ENCODE measurements at places on chromosomes 11 and 22.

- DNase-seq, result no peak
Measured at GRCh38 chr11:118087931-118088330, 1.2 kb upstream of the SMIM35 start.

- DNase-seq, result no peak
Measured at GRCh38 chr22:37775785-37776638, 31.7 kb upstream of the GCAT start.

GRCh38 chr22:31567702-31568101, 71.4 kb downstream of the SFI1 start:
- DNase-seq, result no peak

- no peak for DNase-seq
Measured at GRCh38 chr11:19080579-19080993, 20.1 kb upstream of the MRGPRX2 start.

- no peak for DNase-seq
Measured at GRCh38 chr22:50115693-50116092, 25.9 kb downstream of the MOV10L1 start.

DNA sequence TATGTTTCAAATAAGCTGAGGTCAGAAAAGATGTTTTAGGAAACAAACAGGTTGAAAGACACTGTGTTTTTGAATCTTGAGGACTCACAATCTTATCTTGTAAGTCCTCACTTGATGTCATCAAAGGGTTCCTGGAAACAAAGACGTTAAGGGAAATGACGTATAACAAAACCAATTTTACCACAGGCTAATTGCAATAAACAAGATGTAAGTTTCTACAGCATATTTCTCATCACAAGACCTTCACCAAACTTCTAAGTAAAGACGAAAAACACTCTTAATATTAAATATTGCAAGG, 433.5 kb upstream of the FAT3 start:
- no peak for DNase-seq

DNA sequence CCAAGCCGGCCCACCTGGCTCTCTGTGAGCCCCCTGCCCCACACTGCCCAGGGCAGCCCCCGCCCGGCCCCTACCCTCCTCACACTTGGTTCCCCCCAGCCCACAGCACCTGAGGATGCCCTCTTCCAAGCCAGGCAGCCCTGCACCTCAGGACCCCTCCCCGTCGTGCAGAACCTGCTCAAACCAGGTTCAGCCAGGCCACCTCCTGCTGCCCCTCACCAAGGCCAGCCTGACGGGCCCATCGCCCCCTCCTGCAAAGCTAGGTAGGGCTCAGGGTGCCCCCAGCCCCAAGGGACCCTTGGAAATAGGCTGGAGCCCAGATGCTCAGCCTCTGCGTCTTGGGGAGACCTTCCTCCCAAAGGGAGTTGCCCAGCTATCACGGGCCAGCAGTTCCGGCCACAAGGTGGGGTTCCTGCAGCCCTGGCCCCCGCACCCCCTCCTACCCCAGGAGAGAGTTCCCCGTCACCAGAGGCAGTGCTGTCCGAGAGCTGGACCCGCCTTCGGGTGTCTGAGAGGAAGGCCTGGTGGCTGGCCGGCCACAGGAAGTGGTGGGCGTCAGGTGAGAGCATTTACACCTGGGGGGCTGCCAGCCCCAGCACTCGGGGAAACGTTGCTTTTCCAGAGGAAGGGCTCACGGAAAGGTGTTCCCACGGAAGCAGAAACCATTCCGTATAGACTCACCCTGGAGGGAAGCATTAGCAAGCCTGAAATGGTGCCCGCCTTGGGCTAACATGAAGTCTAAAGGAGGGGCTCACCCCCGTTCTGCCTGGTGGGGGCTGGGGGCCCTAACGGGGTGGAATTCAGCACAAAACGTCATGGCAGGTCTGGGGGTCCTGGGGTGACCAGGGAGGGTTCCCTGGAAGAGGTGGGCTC, 3.2 kb upstream of the SYT8 start:
- DNase-seq, result no peak

GRCh38 chr11:132358573-132358953, 988.1 kb downstream of the NTM start:
- no peak for DNase-seq

GRCh38 chr11:128291835-128292234, 295.5 kb downstream of the ETS1 start:
- no peak for DNase-seq

GRCh38 chr11:31809857-31810778, 1.0 kb downstream of the PAX6 start:
- no peak for DNase-seq

DNA sequence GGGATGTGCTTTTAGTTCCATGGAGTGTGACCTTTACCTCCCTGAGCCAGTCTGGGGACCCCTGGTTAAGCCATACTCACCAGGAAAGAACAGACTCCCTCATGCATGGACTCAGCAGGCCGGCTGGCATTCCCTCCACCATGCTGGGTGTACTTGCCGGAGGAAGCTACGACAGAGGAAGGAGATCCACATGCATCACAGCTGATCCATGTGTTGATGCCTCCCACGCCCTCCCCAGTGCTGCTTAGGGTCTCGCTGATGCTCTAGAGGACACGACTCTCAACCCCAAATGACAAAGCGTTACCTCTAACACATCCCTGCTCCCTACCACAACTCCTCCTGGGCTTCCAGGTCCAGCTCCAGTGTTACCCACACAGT, 39.8 kb downstream of the GAB4 start:
- no peak for DNase-seq

DNA sequence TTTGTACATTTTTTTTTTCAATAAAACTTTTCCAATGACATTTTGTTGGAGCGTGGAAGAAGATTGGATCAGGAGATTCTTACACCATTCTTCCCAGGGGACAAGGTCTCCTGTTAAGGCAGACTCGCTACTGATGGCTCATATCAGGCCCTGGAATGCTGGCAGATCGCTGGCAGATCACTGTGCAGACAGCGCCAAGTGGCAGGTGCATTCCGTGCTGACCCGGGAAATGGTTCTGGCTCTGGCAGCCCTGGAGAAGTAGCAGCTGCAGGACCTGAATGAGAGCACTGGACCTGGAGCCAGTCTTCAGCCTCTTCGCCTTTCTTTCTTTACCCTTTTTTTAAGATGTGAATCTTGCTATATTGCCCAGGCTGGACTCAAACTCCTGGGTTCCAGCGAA, 10.7 kb downstream of the SERPINH1 start:
- DNase-seq, result no peak

- no peak for DNase-seq
Measured at GRCh38 chr22:26558248-26558895, 31.6 kb downstream of the TPST2 start.

GRCh38 chr11:44618561-44619425, 53.3 kb downstream of the CD82 start:
- no peak for DNase-seq

DNA sequence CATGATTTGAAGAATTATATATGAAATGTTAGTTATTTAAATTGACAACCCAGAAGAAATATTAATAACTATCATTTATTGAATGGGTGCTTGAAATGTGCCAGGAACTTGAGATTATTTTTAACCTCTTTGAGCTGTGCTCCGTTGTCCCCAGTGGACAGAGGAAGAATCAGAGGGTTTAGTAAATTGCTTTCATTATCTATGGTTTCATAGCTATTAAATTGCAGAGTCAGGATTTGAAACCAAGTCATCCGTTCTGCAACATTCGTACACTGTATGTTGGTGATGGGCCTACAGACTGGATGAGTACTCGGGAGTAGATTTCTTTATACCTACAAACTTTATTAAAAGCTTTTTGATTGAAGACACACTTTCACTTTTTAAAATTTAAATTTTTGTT, 4.9 kb downstream of the HSD17B12 start:
- no peak for DNase-seq

- DNase-seq, result no peak
Measured at GRCh38 chr11:123338266-123338800, 91.7 kb upstream of the GRAMD1B start.

DNA sequence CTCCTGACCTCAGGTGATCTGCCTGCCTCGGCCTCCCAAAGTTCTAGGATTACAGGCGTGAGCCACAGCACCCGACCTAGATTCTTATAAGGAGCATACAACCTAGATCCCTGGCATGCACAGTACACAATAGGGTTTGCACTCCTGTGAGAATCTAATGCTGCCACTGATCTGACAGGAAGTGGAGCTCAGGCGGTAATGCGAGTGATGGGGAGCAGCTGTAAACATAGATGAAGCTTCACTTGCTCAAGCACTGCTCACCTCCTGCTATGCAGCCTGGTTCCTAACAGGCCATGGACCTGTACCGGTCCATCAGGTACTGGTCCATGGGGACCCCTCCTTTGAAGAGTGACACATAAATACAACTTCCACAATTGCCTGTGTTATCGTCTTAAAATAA, 44.8 kb upstream of the EIF3M start:
- DNase-seq, result no peak

GRCh38 chr22:27378995-27379394, 422.6 kb downstream of the MN1 start:
- no peak for DNase-seq

DNA sequence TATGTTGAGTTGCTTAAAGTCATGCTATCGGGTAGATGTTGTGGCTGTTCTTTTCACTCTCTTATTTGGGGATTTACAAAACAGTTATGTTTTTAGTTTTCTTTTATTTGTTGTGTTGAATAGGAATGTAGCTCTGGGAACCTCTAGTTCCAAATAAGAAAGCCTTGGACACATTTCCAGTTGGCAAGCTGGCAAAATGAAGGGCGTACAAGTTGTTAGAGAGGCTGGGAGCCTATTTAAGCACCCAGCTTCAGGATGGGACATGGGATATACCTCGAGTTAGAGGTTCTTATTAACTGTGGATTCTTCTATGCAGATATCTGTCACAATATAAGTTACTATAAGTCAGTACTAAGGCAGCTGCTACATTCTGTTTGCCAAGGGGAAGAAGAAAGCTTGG, 22.8 kb downstream of the PPARA start:
- DNase-seq, result no peak

GRCh38 chr22:44848296-44848741, 95.9 kb downstream of the ARHGAP8 start:
- DNase-seq, result no peak

DNA sequence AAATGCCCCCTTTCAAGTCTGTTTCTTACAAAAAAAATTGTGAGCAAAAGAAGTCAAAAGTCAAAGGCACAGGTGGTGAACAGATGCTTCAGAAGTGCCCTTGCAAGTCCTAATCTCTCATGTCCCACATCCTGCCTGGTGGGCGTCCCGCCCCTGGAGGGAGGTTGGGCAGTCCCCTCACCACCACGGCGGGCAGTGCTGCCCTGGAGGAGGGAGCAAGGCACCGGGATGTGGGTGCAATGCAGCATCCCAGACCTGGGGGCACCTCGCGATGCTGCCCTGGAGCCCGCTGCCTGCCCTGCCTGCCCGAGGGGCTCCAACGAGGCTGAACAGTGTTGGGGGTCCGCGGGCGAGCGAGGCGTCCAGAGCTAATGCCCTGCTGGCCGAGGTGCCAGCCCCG, 15.9 kb downstream of the MRGPRG start:
- DNase-seq, result no peak

DNA sequence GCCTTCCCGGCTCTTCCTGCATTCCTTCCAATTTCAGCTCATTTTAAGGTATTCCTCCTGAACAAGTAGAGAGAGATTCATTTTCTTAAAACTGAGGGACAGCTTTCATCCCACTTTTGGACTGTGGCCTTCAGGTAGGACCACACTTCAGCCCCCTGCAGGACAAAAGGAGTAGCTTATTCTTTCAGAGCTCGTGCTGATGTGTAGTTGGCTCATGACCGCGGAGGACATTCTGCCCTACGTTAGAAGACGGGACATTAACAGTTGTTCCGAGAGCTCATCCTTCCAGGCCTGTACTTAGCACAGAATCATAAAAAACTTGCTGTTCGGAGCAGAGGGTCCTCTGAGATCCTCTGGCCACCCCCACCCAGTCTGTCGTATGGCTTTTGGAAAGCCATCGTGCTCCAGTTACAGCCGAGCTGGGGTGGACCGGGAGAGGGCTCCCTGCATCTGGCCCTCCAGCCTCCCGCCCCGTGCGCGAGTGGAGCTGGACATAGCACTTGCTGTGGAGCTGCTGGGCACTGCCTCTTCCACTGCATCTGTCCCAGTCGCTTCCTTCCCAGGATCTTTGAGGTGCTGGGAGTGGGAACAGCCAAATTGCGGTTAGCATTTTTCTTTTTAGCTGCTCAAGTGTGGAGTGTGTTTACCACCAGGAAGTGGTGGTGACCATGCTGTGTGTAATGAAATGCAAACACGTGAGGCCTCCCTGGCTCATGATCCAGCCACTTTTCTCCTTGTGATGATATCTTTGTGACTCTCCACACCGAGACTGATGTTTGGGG, 250.3 kb downstream of the TBC1D22A start:
- DNase-seq, result no peak

- no peak for DNase-seq
Measured at GRCh38 chr11:13316528-13316961, 39.0 kb downstream of the BMAL1 start.

DNA sequence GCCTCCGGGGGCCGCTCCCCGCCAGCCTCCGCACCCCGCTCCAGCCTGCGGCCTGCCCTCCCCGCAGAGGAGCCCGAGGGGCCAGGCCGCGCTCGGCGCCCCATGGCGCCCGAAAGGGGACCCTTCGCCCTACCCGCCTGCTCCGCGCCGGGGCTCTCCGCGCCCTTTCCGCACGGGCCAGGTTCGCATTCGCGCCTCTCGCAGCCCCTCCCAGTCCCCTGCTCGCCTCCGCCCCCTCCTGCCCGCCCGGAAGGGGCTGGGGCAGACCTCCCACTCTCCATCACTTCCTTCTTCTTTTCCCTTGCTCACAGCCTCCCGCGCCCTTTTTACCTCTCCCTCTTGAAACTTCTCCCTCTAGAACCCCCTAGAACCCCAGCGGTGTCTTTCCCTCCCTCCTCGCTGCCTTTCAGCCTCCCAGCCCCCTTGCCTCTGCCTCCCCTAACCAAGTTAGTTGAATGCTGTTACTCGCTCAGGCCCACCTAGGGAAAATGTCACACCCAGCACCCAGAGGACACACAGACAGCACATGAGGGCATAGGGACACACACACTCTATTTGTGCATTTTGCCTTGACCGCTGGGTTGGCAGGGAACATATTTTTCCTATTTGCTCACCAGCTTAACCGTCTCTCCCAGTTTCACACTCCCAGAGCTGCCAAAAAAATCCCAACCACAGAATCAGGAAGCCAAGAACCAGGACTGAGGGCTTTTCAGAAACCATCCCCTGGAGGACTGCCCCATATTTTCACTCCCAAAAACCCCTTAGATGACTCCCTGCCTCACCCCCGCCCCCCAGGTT, at the start of gene SLC43A3:
Gene SLC43A3 (minus strand): TSS at position 193 of the 798 bp plus-strand sequence. CDS start 949 bp downstream, outside the sequence.
- peak; percentile 19 for DNase-seq

GRCh38 chr11:2389377-2390026, 11.0 kb upstream of the TSSC4 start:
- no peak for DNase-seq
